Fibroblast of gingiva (primary cell): ENCODE measurements at places on chromosomes 1 and 21.

GRCh38 chr1:164557270-164557669 lies 1.7 kb upstream of the PBX1 start:
- DNase-seq = no peak

DNA sequence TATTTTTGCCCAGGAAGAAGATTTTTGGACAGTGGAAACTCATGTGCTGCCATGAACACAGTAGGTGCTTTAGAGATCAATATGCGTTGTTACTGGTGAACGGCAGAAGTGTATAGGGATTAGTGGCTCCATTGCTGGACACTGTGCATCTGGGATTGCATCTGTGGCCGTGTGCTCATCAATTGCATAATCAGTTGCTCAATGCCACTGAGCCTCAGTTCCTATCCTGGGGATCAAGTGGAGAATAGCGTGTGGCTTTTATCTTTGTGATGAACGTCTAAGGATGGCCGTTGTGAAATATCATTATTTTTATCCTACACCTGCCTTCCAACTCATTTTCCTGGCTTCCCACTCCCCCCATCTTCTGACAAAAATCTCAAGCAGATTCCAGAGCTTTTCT lies 5.4 kb downstream of the TNN start:
- DNase-seq = peak; percentile 60

GRCh38 chr1:198201956-198202784 lies 45.4 kb downstream of the NEK7 start:
- DNase-seq = no peak

DNA sequence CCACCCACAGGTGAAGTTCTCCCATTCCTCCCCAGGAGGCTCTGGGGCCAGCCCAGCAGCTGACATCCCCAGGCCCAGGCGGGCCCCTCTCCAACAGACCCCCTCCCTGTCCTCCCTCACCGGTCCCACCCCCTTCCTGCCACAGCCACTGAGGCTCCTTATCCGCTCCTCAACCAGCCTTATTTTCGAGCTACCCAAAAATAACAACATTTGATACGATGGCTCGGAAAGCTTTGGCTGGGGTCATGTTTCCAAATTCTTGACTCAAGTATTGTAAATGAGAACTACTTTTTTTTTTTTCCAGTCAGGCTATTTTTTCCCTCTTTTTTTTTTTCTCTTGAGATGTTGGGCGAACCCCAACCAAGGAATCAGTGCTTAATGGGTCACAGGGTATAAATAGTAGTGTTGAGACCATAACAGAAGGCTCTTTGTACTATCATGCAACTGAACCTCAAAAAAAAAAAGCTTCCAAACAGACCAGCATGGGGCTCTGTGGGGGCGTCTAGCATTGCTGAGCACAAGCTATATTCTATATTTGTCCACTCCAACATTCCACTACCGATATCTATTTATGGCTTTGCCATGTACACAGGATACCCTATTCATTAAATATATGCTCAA lies 27.2 kb downstream of the IRF2BP2 start:
- DNase-seq = peak; percentile 30

- no peak for DNase-seq
Measured at GRCh38 chr1:230080822-230081221, 13.8 kb downstream of the GALNT2 start.

DNA sequence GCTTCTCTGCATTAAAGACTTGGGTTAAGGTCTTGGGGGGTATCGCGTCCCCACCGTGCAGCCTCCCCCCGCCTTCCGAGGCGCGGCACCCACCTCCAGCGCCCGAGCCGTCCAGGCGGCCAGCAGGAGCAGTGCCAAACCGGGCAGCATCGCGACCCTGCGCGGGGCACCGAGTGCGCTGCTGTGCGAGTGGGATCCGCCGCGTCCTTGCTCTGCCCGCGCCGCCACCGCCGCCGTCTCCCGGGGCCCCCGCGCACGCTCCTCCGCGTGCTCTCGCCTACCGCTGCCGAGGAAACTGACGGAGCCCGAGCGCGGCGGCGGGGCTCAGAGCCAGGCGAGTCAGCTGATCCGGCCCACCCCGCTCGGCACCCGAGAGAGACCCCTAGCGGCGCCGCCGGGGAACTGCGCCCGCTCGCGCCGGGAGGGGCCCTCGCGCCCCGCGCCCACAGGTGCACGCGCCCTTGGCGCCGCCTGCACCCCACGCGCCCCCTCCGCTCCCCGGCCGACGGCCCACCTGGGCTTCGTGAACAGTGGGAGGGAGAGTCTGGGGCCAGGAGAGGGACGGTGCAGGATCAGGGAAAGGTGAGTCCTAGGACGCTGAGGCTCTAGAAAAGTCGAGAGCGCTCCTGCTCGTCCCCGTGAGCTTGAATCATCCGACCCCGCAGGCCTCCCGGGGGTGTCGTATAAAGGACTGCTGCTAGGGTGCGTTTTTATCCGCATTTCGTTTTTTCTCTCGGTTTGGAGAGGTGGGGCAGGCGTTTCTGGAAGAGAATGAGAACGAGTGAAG lies at the start of gene APP:
Gene APP (minus strand): TSS at position 300 of the 787 bp plus-strand sequence. CDS start 150 bp downstream, at position 150.
- peak; percentile 74 for DNase-seq

DNA sequence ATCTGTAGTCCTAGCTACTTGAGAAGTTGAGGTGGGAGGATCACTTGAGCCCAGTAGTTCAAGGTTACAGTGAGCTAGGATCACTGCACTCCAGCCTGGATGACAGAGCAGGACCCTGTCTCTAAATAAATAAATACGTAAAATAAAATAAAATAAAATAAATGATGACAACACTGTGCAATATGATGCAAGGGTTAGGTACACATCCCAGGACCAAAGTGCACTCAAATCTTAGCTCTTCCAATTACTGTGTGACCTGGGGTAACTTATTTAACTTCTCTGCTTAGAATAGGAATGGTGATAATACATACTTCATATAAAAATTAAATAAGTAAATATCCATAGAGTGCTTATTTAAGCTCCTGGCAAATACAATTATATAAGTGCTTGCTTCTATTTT lies 53.5 kb downstream of the LPAR3 start:
- no peak for DNase-seq

DNA sequence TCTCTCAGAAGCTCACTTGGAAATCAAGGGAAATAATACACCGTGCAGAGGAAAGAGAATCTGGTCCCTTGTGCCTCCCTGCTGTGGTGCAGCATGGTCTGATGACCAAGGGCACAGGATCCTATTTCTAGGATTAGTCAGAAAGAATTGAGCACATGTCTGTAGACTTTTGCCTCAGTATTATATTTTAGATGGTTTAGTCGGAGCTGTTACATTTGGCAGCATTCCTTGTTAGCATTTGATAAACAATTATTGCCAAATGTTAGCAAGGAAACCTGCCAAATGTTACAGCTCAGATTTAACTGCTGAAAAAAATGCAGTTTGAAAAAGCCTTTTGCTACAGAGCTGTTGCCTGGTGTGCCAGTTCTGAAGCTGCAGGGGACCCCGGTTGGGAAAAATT lies 183.5 kb upstream of the DPYD start:
- DNase-seq = peak; percentile 95

DNA sequence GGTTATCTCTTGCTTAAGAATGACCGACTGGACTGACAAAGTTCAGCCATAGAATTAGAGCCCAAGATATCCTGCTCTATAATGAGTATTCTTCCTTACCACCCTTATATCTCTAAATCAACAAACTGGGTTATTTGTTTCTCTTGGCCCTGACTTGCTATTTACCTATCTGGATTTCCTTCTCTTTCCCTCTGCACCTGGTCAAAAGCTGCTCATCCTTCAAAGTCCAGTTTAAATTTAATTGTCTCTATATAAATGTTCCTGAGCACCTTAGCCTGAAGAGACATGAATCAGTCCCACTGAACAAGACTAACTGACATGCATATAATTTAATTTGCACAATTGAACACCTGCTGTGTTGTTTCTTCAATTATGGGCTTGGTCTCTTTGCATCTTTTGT lies 127.1 kb upstream of the KCNJ15 start:
- no peak for DNase-seq

DNA sequence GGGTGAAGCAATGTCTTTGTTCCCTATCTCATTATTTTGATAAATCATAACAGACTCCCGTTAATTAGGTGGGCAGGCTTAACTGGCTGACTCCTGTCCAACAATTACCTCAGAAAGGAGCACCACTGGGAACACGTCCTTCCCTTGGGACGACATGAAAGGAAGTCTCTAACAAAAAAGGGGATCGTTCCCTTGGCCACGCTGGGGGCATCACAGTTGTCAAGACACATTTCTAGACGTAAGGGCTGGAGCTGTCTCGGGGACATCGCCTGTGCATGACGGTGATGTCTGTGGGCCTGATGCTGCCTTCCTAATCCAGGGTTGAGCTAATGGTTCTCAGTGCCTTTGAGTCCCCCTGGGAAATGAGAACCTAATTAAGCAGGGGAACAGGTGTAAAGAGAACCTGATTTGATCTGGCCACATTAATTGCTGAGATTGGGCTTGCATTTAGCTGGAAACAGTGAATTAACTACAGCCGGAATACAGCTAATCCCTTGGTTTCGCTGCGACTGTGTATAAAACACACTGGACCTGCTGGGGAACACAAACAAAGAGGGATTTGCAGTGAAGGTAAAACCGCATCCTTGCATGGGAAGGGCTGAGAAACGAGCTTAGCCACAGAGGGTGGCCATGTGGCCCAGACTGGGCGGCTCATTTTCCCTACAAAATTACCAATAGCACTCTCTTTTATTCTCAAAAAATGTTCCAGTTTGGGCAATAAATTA lies 111.8 kb downstream of the MRPS6 start:
- no peak for DNase-seq

- DNase-seq = peak; percentile 85
Measured at GRCh38 chr1:101238681-101239094, 1.9 kb downstream of the S1PR1 start.

GRCh38 chr1:160705742-160706141 lies 5.9 kb downstream of the CD48 start:
- DNase-seq = no peak

DNA sequence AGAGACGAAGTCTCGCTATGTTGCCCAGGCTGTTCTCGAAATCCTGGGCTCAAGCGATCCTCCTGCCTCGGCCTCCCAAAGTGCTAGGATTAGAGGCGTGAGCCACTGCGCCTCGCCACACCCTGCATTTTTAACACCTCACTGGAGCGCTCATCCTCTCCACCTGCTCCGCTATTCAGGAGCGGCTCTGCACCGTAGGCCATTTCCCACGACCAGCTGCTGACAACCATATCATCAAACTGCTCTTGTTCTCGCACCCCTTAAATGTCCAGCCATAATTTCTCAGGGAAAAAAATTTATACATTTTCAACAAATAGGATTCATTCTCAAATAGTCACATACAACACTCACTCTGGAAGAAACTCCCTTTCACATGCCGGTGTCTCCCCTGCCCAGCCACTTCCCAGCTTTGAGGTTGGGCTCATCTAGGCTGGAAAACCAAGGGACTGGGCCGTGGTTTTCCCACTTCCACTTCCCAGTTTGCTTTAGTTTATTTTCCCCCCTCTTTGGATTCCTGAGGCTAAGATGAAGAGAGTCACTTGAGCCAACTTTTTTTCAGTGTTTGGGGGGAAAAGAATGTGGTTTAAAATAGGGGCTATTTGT lies 639 bp upstream of the IPO9 start:
- DNase-seq = no peak
